ENCODE measurements at places on chromosomes 2 and 18.

GRCh38 chr2:119008108-119008507 is 66.1 kb downstream of the MARCO start:
- DNase-seq, result no peak

DNA sequence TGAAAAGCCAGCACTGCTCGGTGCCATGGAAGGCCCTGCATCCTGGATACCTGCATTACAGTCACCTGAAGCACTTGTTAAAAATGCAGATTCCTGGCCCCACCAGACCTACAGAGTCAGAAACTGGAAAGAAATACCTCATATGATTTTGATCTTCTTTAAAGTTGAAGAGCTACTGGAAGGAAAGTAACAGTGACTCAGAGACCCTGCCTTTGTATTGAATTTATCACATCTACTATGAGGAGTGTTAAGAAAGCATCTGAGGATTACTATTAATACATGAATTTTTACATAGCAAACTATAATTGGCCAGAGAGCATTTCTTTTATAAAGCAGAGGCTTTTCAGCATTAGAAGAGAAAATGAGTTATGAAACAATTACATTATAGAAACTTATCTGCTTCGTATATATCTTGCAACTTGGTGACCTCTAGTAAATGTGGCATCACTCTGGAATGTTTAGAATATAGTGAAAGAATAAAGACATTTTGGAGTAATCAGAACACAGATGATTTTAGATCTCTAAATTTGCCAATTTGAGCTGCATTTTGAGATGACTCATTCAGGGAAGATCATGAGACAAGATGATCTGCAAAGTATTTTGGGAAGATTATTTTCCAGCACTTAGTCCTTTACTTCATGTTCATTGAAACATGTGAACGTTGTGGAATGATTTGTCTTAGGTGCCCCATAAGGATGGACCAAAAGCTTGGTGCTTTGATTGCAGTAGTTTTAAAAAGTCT is 12.2 kb downstream of the PTPRM start:
- peak; percentile 21 for DNase-seq

DNA sequence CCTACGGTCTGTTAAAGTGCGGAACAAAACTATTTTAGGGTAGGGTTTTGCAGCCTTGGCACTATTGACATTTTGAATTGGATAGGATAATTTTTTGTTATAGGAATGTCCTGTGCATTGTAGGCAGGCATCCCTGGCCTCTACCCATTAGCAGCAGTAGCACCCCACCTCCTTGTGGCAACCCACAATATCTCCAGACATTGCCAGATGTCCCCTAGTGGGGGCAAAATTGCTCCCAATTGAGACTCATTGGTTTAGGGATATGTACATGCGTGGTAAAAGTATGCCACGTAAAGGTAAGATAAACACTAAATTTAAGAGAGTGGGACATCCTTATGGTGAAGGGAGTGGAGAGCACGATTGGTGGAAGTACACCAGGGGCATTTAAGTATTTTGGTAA is 4.6 kb downstream of the MIB1 start:
- DNase-seq, result no peak

GRCh38 chr2:217277646-217278398 is 418.0 kb upstream of the TNP1 start:
- peak; percentile 80 for DNase-seq

- no peak for DNase-seq
These were observed 79.1 kb downstream of the DPP4 start for GRCh38 chr2:161994761-161995520.

All from foreskin fibroblast (primary cell).